Right kidney (tissue), 9 donors: ENCODE measurements at places on chromosomes 1 and 21.
A peak's percentile ranks its signal among the peaks of the same experiment; 100 is the strongest.

DNA sequence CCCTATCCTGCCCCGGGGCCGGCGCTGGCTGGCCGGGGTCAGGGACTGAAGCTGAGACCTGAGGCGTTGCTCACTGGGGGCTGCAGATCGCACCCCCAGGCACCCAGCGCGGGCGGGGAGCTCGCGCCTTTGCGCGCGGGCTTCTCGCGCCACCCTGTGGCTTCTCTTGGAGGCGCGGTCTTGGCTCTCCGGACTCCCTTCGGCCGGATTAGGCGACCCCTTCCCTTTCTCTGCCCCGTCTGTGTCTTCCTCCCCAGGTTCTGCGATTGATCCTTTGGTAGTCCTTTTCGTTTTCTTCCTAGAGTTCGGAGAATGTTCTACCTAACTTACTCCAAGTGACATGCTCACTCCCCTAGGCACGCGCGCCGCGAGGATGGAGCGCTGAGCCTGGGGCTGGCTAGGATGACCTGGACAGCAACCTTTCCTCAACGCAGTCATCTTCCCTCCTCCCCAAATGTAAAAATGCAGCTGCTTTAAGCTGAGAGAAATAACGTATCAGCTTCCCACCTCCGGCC lies 495 bp upstream of the NTRK1 start:
- DNase-seq, result peak; percentile 82

DNA sequence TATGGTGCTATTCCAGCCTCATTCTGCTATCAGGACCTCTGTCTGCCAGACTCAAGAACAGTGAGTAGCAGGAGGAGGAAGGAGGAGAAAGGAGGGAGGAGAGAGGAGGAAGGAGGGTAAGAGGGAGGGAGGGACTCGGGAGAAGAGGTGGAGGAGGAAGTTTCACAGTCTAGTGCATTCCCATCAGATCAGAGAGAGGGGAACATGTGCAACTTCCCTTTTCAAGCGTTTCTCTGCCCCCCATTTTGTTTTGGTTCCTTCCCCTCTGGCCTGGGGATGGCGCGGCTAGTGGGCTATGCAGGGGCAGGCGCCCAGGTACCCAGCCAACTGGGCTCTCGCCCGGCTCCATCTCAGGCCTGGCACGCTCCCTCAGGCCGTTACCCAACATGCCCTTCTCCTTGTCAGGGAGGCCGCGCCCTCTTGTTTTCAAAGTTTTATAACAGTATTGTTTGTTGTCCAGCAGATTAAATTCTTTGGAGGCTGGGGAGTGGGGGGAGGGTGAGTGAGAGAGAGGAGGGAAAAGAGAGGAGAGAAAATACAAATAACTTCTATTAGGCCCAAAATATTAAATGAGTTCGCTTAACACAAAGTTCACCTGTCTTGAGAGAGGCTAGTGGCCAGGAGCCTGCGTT lies 56.0 kb downstream of the CD46 start:
- DNase-seq, result no peak

DNA sequence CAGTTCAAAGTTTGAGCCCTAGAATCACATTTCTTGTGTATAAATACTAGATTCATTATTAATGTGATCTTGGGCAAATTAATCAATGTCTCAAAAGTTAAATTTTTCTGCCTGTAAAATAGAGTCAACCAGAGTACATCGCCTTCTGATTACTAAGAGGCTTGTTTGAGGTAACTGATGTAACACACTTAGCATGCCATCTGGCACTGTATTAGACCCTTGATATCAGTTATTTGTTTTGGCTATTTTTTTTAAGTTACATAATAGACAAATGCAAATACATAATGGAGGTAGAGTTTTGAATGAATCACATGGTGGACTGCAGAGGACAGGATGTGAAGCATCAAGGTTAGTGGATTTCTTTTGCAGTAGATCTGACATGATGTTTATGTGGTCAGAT lies 298.4 kb downstream of the ADGRL2 start:
- no peak for DNase-seq

- no peak for DNase-seq
These were observed 28.4 kb upstream of the DMRTB1 start for GRCh38 chr1:53430779-53431178.

DNA sequence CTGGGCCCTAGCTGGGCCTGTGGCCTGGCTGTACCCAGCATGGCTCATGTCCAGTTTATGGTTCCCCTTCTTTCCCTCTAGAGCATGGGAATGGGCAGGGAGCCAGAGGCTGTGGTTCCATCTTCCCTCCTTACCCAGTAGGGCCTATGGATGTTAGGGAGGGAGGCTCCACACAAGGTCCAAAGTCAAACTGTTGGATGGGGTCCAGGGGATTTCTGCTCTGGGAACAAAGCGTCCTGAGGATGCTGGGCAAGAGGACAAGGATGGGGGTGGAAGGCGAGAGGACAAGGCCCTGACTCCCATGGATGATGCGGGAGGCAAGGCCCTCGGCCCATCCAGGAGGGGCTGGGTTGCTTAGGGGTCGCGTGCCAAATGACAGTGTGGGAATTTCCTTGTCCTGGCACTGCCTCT lies 17.3 kb downstream of the CSF1 start:
- no peak for DNase-seq

DNA sequence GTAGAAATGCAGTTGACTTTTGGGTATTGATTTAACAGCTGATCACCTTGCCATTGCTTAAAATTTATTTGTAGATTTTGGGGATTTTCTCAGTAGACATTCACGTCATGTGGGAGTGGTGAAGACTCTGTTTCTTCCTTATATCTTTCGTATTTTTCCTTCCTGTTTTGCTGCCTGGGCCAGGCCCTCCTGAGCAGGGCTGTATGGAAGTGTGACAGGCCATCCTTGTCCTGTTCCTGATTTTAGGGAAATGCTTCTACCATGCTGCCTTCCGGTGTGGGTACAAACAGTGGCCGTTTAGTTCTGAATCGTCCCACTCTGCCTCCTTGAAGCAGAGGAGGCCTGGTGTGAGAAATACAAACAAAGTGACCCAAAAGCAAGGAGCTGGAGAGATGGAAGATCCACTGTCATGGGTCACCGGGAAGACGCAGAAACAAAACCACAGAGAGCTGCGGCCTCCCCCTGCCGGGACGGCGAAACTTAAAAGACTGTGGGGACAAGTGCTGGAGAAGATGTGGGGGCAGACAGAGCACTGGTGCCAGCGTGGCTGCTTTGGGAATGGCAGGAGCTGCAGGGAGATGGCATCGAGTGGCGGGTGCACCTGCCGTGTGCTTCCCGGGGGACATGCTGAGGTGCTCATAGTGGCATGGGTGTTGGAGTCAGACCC lies 7.6 kb downstream of the AGPAT3 start:
- DNase-seq, result no peak
